ENCODE measurements at places on chromosomes 5 and 9.
A peak's percentile ranks its signal among the peaks of the same experiment; 100 is the strongest.

DNA sequence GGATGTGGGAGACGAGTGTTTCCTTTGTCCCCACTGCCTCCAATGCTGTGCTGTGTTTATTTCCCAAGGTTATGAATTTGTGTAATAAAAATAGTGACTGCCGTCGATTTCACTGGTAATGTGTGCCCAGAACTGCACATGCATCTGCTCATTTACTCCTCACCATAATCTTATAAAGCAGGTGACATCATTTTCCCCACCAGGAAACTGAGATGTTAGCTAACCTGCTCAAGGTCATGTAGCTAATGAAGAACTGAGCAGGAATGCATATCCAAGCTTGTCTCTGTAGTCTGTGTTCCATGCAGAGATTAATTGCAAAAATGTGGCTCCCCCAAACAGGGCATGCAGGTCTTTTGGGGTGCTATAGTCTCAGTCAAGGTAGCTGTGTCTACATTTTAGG is 224.4 kb downstream of the TENT4A start:
- no peak for DNase-seq

DNA sequence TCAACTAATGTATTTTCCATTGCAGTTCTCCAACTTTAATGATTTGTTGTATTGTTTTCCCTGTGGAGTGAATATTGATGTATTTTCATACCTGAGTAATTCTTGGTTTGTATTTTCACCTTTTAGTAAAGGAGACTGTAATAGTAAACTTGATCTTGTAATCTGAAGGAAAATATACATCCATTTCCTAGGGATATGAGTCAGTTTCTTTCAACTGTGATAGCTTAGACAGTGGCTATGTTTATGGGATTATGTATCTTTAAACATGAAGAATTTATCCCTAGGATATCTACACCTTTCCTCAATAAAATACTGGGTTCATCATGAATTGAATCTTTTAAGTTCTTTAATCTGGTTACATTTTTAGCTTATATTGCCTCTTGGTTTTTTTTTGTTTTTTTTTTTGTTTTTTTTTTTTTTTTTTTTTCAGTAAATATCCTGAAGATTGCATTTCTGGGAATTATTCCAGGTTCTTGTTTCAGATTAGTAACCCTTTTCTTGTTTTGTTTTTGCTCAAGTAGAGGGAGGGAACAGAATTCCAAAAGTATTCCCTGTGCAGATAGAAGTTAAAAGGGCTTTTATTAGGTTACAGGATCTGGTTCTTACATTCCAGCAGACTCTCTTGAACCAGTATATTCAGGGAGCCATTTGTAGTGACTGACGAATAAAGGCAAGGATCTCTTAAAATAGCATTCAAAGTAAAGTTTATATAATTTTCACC is 7.1 kb downstream of the WDR36 start:
- DNase-seq = no peak

DNA sequence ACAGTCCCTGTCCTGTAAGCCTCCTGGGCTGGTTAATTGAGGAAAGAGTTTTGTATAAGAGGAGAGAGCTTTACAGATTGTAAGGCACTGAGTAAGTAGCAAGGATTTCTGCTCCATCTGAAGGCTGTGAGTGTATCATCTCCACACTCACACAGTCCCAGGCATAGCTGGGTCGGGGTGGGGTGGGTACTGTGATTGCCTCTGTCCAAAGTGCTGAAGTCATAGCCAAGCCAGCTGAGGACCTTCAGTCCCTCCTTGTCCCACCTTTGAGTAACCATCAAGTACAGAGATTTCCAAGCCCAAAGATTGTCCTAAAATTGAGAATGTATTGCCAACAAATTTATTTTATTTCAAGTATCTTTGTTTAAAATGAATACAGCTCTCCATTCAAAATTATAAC is 5.5 kb upstream of the DNAJB5 start:
- no peak for DNase-seq

DNA sequence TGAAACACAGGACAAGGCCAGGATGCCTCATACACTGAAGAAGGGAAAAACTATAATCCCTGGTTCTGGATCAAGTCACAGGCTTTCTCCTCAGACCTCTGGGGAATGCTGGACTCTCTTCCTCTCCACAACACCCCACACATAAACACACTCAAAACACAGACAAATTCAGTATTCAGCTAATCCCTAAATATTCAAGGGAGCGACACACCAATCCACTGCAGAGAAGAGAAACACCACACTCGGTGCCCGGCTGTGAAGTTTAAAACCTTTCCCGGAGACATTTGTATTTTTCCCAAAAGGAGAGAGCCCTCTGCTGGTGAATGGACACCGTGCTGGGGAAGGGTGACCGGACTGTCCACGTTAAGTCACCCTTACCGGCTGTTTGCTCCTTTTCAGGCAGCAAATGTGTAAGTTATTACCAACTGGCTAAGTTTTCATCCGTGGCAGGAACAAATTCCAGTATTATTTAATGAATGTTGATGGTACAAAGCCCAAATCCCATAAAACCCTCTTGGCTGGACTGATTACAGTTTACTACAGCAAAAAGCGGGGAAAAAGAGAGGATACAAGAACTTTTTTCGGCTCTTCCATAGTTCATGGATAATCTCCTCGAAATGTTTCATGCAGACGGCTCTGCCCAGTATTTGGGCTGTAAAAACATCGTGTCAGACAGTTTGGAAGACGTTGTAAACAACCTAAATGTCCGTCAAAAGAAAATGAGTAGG is 130.9 kb upstream of the SLC30A5 start:
- DNase-seq = peak; percentile 58

- no peak for DNase-seq
Measured at GRCh38 chr5:135206862-135207261, 172.8 kb upstream of the PITX1 start.

DNA sequence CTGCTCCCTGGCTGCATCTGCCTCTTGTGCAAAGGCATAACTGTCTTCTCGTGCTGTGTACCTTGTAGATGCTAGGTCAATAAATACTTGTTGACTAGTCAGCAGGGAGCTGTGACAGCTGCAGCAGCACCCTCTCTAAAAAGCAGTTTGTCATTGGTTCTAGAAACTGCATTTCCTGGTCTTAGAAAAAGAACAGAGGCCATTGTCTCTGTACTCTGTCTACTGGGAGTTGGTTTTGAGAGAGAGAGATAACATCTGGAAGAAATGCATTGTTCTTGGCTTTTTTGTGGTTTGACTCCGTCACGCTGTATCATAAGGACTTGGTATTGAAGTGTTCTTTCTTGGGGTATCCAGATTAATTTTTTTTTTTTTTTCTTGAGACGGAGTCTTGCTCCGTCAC is 32.3 kb downstream of the SH3GLB2 start:
- DNase-seq = peak; percentile 62

- peak; percentile 26 for DNase-seq
Measured at GRCh38 chr9:118215549-118215948, 511.3 kb downstream of the TLR4 start.

DNA sequence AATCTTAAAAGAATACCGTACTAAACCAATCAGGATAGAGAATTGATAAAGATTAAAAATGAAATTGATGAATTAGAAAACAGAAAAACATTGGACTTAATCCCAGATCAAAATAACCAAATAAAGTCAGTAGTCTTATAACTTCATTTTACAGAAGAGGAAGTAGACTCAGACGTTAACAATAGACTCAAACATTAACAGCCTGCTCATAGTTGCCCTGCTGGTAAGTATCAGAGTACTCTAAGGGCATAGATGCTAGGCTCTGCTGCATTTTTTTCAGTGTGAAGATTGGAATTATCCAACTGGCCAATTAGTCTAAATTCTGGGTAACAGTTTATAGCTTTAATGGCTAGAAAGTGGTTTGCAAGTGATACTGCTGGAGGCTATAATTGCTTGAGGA is 42.9 kb downstream of the ADGRV1 start:
- no peak for DNase-seq

GRCh38 chr9:130862747-130863146 is 27.7 kb downstream of the ABL1 start:
- DNase-seq = no peak

GRCh38 chr9:132630116-132630515 is 39.7 kb downstream of the DDX31 start:
- DNase-seq = no peak

DNA sequence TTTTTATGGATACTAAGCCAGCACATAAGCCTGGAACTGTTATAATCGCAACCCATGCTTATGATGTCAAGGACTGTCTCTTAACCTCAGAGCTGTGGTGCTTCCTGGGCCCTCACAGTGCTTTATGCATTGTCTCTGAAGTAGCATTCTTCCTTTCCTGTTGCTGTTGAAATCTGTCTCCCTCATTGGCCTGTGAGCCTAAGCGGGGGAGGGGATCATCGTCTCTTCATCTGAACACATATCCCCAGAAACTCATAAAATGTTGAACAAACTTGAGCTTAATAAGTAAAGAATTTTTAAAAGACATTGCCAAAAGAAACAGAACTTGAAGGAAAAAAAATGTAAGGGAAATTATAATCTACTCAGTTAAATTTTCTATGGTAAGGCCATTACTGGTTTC is 80.3 kb downstream of the SGCD start:
- DNase-seq = no peak

DNA sequence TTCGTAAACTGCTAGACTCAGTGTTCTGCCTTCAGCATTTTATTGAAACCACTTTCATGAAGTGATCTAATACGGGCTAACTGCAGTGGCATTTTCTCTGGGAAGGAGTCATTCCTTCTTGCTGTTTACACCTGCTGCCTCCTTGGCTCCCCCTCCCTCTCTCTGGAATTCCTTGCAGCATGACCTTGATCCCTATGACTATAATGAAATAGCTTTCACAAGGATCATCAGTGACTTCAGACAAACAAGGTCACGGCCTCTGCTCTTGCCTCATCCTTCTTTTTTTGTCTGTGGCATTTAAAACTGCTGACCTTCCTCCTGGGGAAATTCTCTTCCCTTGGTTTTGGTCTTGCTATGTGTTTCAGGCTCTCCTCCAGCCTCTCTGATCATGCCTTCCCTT is 90.2 kb downstream of the ZNF462 start:
- no peak for DNase-seq
